Stimulated activated CD4-positive, alpha-beta T cell treated with anti-CD3 and anti-CD28 coated beads, Interleukin-4, amount 100 ng/mL, for 48 hours (primary cell): ENCODE measurements at places on chromosomes 7 and 10.

DNA sequence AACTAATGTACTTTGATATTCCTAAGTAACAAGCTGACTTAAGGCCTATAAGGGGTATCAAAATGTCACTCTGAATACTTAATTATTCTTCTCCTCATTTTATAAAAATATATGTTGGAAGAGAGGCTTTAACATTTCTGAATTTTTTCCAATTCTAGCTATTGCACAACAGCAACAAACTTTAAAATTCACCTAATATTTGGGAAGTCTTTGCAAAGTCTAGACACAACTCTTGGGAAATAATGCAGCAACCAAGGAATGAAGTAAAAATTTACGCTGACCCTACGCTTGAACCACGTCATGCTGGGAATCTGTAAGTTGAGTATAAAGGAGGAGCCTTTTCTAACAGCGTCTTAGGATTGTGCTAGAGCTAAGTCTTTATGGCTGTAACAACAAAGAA is 243.9 kb upstream of the IMMP2L start:
- no peak for DNase-seq

GRCh38 chr10:28494420-28494819 is 38.5 kb upstream of the WAC start:
- no peak for DNase-seq

- DNase-seq = no peak
Measured at GRCh38 chr7:159175792-159176191, 31.1 kb upstream of the VIPR2 start.

GRCh38 chr7:148620749-148621359 is 30.3 kb downstream of the C7orf33 start:
- no peak for DNase-seq

GRCh38 chr7:123836656-123837055 is 8.3 kb upstream of the HYAL4 start:
- no peak for DNase-seq

DNA sequence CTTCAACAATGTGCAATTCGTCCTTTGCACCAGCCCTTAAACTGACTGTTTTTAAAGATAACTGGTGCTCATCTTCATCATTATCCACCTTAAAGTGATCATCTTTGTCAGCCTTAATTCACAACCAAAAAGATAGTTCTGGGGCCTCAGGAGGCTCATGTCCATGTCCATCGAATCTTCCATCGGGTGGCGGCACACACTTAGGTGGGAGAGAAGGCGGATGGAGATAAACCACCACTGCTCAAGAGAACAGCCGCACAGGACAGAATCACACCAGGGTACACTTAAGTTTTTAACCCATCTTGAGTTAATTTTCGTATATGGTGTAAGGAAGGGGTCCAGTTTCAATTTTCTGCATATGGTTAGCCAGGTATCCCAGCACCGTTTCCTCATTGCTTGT is 24.8 kb downstream of the OIT3 start:
- no peak for DNase-seq

DNA sequence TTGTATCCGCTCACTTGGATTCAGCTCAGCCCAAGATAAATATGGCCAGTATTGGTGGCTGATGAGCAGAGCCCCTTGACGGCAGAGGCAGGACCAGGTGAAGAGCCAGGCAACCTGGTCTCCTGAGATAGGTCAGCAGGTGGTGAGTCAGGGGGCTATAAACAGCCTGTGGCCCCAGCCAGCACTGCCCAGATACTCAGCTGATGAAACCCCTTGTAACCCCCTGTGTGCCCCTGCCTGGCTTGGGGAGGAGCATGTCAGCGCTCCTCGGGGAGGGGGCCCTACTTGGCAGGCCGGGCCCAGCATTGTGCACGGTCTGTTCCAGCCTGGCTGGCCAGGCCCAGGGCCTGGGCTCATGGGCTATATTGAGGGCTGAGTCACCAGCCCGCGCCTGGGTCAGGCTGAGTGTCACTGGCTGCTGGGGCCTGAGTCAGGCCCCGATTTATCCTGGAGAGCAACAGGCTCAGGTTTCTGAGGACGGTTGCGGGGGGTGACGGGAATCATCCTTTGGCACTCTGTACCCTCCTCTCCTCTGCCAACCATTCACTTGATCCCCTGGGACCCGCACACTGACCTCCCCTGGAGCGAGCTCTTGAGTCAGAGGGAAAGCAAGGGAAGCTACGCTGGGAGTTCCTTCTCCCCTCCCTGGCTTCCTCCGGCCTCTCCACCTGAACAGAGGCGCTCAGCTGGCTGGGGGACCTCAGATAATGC is 2.8 kb upstream of the FLNC start:
- no peak for DNase-seq

DNA sequence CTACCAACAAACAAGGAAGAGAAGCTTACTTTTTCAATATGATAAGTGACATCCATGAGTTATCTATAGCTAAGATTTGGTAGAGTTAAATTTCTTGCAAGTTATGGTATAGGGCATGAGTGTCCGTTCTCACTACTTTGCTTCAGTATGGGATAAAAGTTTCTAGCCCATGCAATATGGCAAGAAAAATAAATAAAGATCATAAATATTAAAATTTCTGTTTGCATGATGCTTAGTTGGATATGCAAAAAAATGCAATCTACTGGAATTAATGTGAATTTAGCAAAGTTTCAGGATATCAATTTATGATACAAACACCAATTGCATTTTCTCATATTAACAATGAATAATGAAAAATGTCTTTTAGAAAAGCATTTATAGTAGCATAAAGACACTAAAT is 148.7 kb upstream of the ADARB2 start:
- DNase-seq = no peak

- DNase-seq = no peak
Measured at GRCh38 chr10:60009276-60009675, 102.9 kb upstream of the CCDC6 start.

DNA sequence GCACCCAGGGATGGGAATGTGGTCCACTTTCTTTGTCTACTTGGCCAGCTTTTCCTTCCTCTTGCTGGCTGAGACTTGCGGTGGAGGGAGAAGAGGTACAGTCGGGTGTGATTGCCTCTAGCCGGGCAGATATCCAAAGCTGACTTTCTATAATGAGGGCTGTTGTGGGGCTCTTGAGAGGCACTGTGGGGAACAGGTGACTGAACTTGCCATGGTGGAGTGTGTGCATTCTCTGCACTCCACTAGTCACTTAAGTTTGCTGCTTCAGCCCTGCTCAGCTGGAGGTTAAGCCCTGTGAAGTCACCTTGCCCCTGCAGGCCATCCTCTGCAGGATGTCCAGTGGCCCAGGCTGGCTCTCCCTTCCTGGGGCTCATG is 116.6 kb downstream of the AOAH start:
- DNase-seq = no peak

DNA sequence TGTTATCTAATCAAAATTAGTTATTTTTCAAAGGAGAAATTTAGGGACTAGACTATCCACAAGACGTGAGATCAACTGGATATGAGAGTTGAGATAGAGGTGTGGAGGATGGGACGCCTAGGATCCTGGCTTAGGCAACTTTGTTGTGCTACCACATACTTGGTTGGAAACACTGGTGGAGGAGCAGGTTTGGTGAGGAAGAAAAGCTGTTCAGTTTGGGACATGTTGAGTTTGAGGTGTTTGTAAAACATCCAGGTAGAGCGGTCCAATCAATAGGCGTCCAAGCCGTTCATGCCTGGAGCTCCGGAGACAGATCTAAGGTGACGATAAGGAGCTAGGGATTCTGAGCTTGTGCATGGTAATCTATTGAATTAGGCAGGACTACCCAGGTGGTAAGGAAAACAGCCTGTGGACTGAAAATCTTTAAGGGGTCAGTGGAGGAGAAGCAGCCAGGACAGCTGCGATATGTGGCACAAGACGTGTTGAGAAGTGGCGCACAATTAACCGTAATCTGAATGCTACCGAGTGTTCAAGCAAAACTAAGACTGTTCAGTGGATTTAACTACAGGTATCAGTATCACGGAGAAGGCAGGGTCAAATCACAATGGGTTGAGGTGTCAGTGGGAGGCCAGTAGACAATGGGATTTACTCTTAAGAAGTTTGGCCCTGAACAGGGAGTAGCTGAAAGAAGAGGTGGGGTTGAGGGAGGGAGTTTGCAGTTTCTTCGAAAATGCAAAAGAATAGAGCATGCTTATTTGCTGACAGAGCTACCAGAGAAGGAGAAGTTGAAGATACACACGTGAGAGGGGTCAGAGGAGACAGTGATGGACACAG is 16.1 kb upstream of the TRPV6 start:
- DNase-seq = no peak

DNA sequence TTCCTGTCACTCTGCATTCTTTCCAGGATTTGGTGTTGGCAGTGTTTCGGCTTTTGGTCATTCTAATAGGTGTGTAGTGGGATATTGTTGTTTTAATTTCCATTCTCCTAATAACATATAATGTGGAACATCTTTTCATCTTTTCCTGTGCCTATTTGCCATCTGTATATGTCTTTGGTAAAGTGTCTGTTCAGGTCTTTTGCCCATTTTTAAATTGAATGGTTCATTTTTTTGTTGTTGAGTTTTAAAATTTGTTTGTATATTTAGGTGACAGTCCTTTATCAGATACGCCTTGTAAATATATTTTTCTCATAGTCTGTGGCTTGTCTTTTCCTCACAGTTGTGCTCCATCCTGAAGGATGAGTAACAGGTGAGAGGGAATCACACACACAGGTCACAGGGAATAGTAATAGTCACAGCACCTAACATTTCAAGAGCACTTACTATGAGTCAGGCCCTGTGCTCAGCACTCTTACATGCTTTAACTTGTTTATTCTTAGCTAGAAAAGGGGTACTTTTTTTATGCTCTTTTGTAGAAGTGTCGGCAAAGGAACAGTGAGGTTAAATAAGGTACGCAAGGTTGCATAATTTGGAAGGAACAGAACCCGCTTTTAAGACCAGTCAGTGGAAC is 117.1 kb upstream of the GATA3 start:
- DNase-seq = no peak

DNA sequence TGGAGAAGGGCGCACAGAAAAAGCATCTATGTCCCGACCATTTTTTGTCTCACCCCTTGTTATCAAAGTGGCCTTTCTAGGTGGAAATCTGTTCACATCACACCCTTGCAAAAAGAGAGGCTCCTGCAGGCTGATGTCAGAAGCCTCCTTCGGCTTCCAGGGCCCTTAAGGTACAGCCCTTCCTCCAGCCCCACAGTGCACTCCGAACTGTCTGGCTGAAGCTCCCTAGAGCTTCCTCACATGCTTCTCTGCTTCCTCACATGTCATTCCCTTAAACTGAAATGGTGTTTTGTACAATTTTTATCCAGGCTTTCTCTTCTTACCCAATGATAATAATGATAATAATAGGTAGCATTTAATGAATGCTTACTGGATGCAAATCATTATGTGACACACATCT is 210.3 kb downstream of the INHBA start:
- DNase-seq = no peak

GRCh38 chr7:139271718-139272628 is 40.9 kb downstream of the UBN2 start:
- no peak for DNase-seq

DNA sequence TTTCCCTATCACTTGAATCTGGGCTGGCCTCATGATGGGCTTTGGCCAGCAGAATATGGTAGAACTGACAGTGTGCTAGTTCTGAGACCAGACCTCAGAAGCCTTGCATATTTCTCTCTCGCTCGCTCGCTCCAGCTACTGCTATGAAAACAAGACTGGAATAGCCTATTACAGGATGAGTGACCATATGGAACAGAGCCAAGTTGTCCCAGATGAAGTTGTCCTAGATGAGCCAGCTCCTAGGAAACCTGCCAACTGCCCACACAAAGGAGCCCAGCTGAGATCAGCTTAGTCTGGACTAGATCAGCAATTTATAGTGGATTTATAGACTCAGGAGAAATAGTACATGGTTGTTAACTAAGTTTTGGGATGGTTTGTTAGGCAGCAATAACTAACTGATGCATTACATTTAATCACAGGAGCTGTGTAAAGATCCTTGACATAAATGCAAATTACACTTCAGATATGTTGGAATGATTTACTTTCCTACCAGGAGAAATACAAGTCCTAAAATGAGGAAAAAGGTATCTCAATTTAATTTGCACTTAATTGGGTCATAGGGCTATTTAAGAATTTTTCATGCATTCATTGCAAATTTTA is 6.8 kb upstream of the HECW1 start:
- DNase-seq = no peak

GRCh38 chr7:41277561-41277960 is 425.3 kb downstream of the INHBA start:
- DNase-seq = no peak

- DNase-seq = no peak
Measured at GRCh38 chr10:21191512-21191911, 294.4 kb upstream of the NEBL start.

GRCh38 chr7:116949941-116950801 is 3.1 kb upstream of the ST7 start:
- no peak for DNase-seq

- no peak for DNase-seq
Measured at GRCh38 chr10:55283031-55283430, 482.0 kb upstream of the PCDH15 start.

DNA sequence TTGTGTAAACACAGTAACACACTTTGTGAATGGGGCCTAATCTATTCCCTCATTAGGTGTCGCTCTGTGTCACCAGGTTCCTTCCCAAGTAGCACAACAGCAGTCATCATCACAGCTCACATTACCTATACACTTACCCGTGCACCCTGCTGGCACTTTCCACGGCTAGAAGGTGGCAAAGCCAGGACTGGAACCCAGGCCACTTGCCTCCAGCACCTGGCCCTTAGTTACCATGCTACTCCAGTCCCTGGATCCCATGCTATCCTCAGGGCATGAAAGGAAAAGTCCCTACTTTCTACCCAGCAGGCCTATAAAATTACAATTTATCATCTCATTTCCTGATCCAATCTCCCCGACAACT is 18.4 kb downstream of the SMURF1 start:
- DNase-seq = no peak
